ENCODE measurements at places on chromosomes 13 and 19. TPM values are rescaled to one million over a fixed set of nuclear protein-coding genes. Genes with fewer than 3 reads are reported as not detected.

The ARL11 gene
- 0.38 TPM for total RNA-seq

The WASF3 gene
- total RNA-seq, result 15.8 TPM

The EFNB2 gene
- 64.9 TPM for total RNA-seq

The ELSPBP1 gene
- total RNA-seq, result not detected

DNA sequence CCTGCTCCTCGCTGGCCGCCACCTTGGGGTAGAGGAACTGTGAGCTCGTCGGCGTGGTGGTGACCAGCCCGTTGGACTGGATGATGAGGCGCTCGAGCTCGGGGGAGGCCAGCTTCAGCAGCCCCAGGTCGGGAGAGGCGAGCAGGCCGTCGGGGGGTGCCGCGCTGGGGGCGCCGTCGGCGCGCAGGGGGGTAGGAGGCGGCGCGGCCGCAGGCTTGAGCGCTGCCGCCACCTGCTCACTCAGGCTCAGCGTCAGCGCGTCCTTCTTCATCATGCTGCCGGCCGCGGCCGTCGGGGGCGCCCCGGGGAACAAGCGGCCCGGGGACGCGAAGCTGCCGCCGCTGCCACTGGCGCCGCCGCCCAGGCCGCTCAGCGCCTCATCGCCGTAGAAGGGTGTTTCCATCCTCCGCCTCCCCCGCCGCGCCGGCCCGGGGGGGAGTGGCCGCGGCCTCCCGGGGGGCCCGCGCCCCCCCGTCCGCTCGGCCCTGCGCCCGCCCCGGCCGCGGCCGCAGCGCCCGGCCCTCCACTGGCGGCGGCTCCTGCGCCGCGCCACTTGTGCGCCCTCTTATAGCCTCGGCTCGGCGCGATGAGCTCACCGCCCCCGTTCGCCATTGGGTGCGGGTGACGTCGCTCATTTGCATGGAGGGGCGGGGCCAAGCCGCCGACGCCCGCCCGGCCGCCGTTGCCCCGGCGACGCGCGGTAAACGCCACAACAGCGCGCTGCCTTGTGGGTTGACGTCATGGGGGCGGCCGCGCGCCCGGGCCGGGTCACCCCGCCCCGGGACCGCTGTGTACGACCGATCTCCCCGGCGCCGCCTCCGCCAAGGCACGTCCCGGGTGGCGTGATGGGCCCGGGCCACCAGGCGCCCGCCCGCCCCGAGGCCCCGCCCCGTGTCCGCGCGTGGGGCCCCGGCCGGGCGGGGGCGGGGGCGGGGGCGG lies at the start of gene JUND:
JUND (minus strand) TSS at position 541 of the 939 bp plus-strand sequence; CDS start at position 403, 138 bp downstream.
- peak; percentile 89 for DNase-seq

- no peak for DNase-seq
Measured at GRCh38 chr19:48393559-48394330, at the start of gene GRIN2D. TSS of gene GRIN2D (plus strand) at chr19:48393668. CDS start at chr19:48398393, 4,725 bp downstream.

GRCh38 chr19:3866910-3867638 lies 1.8 kb downstream of the ZFR2 start:
- DNase-seq, result peak; percentile 20

DNA sequence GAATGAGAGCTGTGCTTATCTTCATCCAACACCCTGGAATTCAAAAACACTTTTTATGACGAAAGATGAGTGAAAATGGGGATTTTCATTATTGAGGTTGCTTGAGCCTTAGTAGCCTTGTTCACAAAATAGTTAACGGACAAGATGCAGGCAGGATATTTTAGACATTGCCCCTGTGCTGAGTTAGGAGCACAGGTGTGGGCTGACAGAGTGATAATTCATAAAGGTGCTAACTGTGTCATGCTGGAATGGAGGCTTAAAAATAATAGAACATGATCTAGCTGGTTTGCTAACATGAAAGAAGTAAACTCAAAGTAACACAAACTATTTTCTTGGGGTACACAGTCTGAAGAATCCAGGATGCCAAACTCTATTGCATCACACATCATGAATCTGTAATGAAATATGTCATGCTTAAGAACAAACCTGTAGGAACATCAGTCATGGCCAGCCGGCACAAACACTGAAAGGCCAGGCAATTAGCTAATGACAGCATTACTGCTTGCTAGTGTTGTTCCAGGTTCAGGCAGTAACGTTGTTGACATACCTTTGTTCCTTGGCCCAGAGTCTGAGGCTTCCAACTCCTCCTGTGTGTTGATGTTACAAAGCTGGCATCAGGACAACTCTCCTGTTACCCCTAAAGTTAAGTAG lies 55.3 kb downstream of the FRY start:
- DNase-seq, result no peak

GRCh38 chr13:75399168-75399878 lies 82.6 kb downstream of the TBC1D4 start:
- DNase-seq, result no peak
